ENCODE measurements at places on chromosomes 4 and X.

- DNase-seq, result no peak
These were observed 35.7 kb upstream of the GABRQ start for GRCh38 chrX:152601848-152602616.

GRCh38 chr4:152989554-152989970 lies 53.4 kb downstream of the FHDC1 start:
- no peak for DNase-seq

DNA sequence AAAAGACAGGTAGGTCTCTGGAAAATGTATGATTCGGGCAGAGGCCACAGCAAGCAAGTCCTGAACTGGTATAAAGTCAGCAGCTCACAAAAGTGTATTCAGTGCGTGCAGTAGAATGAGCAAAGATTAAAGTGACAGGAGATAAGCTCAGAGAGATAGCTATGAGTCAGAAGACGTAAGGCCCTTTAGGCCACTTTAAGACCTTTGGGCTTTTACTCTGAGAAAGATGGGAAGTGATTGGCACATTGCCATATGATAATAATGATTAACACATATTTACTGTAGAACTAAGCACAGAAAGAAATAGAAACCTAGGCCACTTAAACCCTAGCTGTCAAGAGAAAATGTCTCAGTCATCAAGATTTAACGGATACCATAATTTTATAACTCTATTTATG lies 51.7 kb downstream of the TBCK start:
- no peak for DNase-seq

DNA sequence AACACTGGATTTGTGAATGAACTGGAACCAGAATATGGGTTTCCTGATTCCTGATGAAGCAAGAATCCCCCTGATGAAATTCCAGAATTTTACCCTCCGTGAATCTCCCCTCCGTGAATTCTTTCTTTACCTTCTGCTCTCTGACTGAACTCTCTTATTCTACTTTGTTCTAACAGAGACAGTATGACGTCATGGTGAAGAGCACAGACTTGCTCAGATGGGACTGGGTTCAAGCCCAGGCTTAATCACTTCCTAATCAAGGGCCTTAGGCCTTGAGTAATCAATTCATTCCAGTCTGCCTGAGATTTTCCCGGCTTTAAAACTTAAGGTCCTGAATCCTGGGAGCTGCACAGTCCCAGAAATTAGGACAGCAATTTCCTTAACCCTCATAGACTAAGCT lies 64.5 kb downstream of the IQCM start:
- no peak for DNase-seq

- no peak for DNase-seq
These were observed 6.8 kb upstream of the ANOS1 start for GRCh38 chrX:8738588-8739189.

GRCh38 chrX:71870208-71871098 lies 40.2 kb upstream of the NHSL2 start:
- DNase-seq, result no peak

- no peak for DNase-seq
These were observed 62.8 kb downstream of the DHX15 start for GRCh38 chr4:24521544-24521943.

DNA sequence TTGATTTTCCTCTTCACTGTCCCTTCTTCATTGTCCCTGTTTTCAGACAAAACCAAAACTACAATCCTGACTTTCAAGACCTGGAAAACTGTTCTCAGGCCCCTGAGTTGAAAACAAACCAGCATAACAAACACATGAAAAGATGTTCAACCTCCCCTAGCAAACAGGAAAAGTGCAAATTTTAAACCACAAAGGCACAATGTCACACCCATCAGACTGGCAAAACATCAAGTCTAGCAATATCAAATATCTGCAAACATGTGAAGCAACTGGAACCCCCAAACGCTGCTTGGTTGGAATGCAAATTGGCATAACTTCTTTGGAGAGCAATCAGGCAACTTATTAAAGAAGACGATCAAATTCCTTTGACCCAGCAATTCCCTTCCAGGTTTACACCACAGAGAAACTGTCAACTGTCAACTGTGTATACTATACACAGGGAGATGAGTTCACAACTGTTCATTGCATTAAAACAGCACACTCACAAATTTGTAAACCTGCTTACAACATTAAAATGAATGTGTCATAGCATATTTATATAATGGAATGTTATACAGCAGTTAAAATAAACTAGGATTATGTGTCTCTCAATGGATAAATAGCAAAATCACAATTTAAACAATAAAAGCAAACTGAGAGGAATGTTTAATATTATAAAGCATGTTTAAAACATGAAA lies 7.0 kb downstream of the USP46 start:
- no peak for DNase-seq

GRCh38 chrX:2664502-2664901 lies 26.6 kb upstream of the CD99 start:
- DNase-seq, result no peak

GRCh38 chr4:7281691-7282665 lies 89.6 kb downstream of the SORCS2 start:
- DNase-seq, result no peak

- DNase-seq, result no peak
These were observed 44.5 kb downstream of the MGST2 start for GRCh38 chr4:139710073-139710472.

DNA sequence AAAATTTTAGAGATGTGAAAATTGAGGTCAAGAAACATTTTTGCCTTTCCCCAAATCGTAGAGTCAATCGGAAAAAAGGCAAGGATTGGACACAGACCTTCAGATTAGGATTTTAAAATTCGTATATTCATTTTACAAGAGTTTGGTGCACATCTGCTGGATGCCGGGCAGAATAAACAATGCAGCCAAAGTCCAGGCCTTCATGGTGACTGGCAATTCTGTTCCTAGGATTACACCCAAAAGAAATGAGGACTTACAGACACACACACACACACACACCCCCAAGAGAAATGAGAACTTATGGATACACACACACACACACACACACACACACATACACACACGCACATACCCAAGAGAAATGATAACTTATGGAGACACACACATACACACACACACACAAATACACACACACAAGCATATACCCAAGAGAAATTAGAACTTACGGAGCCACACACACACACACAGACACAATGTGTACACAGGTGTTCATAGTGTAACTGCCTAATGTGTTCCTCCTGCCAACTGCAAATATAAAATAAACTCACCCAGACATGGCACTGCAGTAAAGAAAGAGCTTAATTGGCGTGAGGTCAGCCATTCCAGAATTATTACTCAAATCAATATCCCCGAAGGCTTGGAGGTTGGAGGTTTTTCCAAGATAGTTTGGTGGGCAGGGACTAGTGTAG lies 165.7 kb upstream of the STS start:
- DNase-seq, result no peak

- DNase-seq, result no peak
These were observed 5.3 kb downstream of the FGF5 start for GRCh38 chr4:80271801-80272200.

GRCh38 chr4:177263818-177264217 lies 45.9 kb upstream of the NEIL3 start:
- DNase-seq, result no peak

DNA sequence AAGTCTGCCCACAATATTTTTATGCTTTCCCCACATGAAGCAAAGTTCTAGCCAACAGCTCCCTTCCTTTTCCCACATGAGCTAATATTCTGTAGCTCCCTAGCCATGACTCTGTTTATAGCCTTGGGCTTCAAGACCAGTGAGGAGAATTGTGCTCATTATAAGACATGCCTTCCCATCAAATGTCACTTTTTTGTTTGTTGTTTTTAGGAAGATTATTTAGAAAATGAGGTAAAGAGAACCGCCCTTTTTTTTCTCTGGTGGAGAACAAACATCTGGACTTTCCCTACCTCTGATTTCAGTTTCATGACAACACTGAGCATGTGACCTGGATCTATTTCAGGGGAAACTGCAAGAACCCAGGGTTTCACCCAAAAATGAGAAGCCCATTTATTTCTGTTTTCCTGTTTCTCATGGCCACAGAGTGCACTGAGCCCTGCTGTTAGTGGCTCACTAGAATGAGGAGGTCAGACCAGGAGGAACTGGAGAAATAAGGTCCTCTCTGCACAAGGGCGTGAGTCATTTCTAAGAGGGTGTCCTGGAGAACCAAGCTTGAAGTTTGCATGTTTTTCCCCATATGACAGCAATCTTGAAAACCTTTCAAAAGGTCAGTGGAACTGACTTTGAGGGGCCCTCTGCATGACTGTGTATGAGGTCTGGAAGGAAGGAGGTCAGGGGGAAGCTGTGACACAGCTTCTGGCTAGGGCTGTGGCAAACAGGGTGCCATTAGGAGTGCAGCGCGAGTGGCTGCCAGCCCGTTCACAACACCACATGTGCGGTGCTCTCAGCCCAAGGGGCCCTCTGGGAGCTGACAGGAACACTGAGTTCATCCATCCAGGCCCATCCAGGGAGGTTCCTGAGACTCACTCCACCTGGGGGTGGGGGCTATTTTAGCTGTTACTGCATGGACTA lies 55.2 kb downstream of the CHST7 start:
- DNase-seq, result peak; percentile 2

- DNase-seq, result no peak
These were observed 24.6 kb downstream of the PIGG start for GRCh38 chr4:523601-524000.

GRCh38 chrX:16188687-16189086 lies 21.4 kb downstream of the MAGEB17 start:
- no peak for DNase-seq

GRCh38 chrX:73825569-73825968 lies 262.6 kb downstream of the CHIC1 start:
- no peak for DNase-seq

DNA sequence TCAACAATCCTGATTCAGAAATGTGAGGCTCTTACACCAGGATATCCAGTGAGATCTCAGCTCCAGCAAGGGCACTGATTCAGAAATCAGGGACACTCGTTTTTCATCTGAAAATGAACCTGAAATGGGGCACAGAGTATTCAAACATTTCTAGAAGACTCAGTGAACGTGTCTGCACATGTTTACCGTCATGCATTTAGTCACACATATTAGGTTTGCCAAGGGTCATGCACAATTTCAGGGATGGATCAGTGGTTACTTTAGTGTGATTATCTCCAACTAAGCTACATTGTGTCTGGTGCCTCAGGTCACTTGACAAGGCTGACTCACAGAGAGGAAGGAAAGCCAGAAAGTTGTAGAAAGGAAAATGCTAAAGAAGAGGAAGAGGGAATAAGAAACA lies 33.6 kb upstream of the SPANXN2 start:
- DNase-seq, result no peak

DNA sequence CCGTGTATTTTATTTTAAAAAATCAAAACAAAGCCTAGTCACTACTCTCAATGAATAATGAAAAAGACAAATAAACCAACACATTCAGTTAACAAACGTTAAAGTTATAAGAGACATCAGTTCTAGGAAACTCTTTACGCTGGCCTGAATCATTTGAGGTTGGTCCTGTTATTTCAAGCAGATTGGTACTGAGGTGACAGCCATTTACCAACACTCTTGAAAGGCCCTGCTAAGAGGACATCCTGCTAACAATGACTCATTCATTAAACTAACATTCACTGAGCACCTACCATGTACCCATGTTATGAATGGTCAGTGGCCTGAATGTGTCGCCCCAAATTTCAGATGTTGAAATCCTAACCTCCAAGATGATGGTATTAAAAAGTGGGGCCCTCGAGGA lies 57.1 kb upstream of the ADGRG2 start:
- no peak for DNase-seq

- DNase-seq, result no peak
These were observed 511.6 kb upstream of the PRKX start for GRCh38 chrX:4225086-4225485.

GRCh38 chr4:1928356-1929239 lies 57.4 kb downstream of the NSD2 start:
- DNase-seq, result no peak

DNA sequence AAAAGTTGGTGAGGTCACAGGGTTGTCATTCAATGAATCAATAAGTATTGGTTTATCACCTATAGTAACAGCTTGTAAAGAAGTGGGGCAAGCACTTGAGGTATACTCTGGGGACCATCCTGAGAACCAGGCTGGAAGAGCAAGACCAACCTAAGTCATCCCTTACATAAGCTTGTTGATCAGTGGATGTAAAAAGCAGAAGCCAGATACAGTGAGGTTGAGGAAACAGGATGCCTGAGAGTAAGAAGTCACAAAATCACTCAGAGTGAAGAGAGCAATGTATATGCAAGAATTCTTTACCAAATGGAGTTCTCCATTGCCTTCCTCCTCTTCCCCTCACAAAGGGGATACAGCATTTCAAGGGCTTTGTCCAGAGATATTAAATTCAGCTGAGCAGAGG lies 76.3 kb upstream of the PACRGL start:
- no peak for DNase-seq

DNA sequence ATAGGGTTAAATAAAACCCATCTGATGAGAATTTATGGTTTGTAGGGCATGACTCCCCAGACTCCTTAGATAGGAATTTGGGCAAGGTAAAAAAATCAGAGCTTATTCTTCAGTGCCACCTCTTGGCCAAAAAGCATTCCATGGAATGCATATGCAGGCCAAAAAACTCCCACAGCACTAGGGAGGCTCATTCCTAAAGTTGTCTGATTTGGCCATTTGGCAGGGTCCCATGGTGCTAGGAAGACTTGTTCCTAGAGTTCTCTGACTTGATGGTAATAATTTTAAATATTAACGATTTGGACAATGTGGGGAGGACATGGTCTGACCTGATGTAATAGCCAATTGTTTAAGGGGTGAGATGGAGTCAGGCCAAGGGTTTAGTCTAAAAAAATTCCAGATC lies 93.0 kb downstream of the SPIN4 start:
- DNase-seq, result no peak

DNA sequence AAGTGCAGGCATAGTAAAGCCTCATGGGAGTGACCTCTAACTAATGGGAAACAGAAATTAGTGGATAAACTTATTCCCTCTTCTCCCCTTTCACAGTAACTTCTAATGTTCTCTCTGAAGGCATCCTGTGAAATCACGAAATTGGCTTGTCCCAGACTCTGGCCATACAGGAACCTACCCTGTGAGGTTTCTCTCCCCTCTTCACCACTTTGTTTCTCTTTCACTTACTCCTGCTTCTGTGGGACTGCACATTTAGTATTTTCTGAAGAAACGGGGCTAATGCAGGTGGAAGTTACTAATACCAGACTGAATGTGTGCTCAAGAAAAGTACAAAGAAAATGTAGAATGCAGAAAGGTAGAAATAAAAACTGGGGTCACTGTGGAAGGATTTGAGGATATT lies 20.0 kb downstream of the ZNF330 start:
- no peak for DNase-seq

GRCh38 chr4:82848706-82849105 lies 42.2 kb downstream of the SEC31A start:
- no peak for DNase-seq
